ENCODE measurements at places on chromosomes 1 and 21.
A peak's percentile ranks its signal among the peaks of the same experiment; 100 is the strongest.

- no peak for DNase-seq
Observed at GRCh38 chr1:204152310-204153044, 633 bp upstream of the ETNK2 start.

GRCh38 chr1:74161497-74161896 is 36.5 kb downstream of the LRRIQ3 start:
- peak; percentile 25 for DNase-seq

GRCh38 chr1:27594564-27595510 is 9.1 kb downstream of the AHDC1 start:
- peak; percentile 56 for DNase-seq

DNA sequence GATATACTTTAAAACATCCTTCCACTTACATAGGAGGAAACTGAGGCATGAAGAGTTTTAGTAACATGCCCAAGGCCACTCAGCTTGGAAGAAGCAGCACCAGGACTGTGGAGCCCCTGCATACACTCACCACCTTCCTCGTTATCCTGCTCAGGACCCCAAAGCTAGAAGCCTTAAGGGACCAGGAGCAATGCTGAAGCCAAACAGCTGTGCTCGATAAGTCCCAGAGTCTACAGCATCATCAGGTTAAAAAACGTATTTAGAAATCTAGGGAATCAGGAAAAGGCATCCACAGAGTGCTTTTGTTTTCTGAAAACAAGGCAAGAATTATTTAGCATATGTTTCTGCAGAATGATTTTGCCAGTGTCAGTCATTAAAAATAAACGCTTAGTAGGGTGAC is 301.7 kb upstream of the ESRRG start:
- DNase-seq, result no peak

- no peak for DNase-seq
Observed at GRCh38 chr1:109776206-109776835, 12.6 kb upstream of the EPS8L3 start.

DNA sequence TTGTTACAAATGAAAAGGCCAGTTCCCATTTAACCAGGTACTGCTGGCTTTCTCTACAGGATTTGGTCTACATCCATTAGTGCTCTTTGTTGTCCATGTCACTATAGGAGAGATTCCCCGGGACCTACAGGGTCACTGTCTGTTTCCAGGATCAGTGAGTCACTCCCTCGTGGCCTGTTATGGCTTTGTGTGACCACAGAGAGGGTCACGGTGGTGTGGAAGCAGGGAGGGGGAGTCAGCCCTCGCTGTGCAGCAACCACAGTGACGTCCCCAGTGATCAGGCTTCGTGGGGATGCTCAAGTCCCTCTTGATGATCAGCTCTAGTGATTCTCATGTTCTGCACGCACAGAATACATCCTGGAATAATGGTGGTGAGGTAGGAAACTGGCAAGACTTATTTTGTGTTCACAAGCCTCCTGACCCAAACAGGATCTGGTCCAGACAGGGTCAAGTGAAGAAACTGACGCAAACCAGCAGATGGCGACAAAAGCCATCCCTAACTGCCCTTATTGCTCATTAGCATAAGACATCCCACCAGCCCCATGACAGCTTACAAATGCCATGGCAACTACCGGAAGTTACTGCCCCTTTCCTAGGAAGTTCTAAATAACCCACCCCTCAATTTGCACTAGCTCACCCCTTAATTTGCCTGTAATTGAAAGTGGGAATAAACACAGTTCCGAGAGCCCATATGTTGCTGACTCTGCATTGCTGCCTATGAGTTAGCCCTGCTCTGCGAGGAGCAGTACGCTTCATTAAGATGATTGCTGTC is 98.5 kb downstream of the DISC1 start:
- DNase-seq, result no peak

DNA sequence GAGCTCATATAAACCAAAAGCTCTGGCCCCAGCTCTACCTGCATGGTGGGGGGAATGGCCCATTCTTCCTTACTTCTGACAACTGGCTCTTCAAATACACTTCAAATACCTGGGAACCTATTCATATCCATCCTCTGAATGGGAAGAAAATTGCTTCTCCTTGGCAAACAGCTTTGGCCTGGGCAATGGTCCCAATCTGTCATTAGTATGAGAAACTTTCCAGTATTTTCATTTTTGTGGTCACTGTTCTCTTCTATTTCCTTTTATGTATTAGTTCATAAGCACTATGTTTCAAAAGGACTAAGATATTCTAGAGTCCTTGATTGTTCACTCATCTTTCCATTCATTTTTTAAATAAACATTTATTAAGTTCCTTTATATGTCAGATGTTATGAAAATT is 5.2 kb upstream of the HSD3B2 start:
- no peak for DNase-seq
